ENCODE measurements at places on chromosomes 4 and X.
A peak's percentile ranks its signal among the peaks of the same experiment; 100 is the strongest.

DNA sequence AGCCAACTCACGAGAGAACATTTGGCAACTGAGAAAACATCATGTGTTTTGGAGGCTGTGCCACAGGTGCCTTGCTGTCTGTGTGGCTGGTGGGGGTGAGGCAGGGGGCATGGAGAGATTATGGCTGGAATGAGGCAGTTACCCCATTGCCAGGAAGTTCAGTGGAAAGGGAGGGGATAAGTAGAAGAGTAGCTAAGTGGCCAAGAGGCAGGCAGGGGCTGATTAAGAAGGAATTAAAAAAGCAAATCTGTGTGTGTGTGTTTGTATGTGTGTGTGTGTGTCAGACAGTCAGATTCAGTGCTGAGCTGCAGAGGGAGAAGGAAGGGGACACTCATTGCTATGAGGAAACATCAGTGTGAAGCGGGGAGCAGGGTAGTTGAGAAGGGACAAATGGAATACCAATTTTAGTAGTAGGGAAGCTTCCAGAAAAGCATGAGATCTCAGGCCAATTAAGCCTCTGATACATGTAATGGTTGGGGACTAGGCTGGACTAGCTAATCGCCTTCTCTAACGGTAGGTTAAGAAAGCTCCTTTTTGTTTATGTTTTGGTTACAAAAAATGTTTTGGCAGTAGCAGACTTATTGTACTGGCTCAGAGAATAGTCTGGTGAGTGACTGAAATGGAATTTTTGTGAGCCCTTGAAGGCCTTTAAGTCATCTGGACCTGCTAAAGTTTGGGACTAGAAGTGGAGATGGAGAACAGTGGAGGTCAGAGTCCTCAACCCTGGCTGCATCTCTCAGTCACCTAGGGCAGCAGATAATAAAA, 18.5 kb downstream of the TMEM164 start:
- no peak for DNase-seq

GRCh38 chr4:68724922-68725321, 54.5 kb upstream of the UGT2B15 start:
- no peak for DNase-seq

GRCh38 chr4:85210353-85210752, 243.9 kb upstream of the WDFY3 start:
- peak; percentile 84 for DNase-seq

- peak; percentile 91 for DNase-seq
Measured at GRCh38 chrX:117713411-117713810, 403.2 kb downstream of the KLHL13 start.

GRCh38 chr4:106473515-106473914, 104.9 kb upstream of the GIMD1 start:
- no peak for DNase-seq

- DNase-seq, result no peak
Measured at GRCh38 chrX:40496728-40497127, 84.0 kb upstream of the ATP6AP2 start.

GRCh38 chr4:138005486-138005885, 236.7 kb downstream of the SLC7A11 start:
- DNase-seq, result no peak

DNA sequence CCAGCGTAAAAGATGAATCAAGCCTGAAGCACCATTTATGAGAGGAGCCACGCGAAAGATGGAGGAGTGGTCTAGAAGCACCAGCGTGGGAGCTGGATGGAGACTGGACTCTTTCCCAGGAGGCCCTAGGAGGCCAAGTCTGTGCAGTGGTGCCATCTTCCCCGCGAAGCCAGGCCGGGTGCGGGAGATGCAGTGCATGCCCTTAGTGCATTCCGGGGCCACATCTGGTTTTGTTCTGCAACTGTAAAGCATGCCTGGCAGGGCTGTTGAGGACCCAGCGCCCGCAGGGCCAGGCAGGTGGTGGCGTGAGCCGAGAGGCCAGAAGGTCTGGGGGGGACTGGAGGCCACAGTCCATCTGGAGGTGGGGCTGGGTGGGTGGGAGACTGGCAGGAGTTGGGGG, 78.6 kb upstream of the ADRA2C start:
- no peak for DNase-seq

GRCh38 chrX:8018934-8019333, 91.7 kb upstream of the PNPLA4 start:
- no peak for DNase-seq

GRCh38 chr4:87409420-87409939, 12.9 kb upstream of the NUDT9 start:
- DNase-seq, result no peak

- no peak for DNase-seq
Measured at GRCh38 chr4:70997546-70997945, 4.1 kb downstream of the DCK start.

GRCh38 chrX:152638443-152638904, 779 bp downstream of the GABRQ start:
- no peak for DNase-seq

GRCh38 chr4:67160394-67160793, 384.9 kb downstream of the CENPC start:
- DNase-seq, result no peak

DNA sequence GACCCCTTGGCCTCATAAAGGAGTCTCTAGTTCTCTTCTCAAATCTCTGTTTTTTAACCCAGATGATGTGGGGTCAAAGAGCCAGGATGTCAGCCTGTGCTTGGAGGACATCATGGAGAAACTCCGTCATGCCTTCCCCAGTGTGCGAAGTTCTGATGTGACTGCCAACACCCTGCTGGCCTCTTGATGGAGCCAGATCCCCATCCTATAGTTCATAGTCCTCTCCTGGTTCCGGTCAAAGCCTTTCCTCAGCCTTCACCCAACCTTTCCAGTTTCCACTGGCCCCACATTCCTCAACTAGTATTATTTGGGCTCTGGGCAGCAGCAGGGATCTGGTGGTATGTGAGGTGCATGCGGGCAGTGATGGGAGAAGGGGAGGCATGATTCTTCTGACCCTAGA, 30.7 kb downstream of the TAF7L start:
- no peak for DNase-seq

- DNase-seq, result peak; percentile 96
Measured at GRCh38 chr4:183422962-183423631, 21.3 kb upstream of the CDKN2AIP start.

DNA sequence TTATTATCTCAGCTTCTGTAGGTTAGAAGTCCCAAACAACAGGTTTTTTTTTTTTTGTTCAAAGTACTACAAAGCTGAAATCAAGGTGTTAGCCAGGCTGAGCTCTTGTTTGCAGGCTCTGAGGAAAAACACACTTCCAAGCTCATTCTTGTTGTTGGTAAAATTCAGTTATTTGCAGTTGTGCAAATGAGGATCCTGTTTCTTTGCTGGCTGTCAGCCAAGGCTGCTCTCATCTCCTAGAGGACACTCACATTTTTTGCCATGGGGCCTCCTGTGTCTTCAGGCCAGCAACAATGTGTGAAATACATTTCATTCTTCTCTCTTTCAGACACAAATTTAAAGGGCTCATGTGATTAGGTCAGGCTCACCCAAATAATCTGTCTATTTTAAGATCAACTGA, 60.3 kb upstream of the HSD17B10 start:
- no peak for DNase-seq

DNA sequence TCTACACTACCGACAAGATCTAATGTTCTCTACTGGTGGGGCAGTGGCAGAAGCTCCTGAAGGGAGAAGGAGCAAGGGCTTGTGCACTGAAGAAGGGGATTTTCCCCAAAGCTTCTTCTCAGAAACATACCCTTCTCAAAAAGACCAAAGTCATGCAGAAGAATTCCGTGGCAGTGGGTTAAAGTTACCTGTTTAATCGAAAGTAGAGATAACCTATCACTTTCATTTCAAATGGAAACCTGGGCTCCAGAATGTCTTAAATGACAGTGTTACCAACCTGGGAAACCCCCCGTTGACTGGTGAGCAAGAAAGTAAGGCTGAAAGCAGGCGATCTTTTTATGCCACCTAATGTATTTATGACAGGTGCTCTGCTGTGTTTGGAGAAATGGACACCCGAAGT, 92.5 kb upstream of the TEX13D start:
- DNase-seq, result no peak

DNA sequence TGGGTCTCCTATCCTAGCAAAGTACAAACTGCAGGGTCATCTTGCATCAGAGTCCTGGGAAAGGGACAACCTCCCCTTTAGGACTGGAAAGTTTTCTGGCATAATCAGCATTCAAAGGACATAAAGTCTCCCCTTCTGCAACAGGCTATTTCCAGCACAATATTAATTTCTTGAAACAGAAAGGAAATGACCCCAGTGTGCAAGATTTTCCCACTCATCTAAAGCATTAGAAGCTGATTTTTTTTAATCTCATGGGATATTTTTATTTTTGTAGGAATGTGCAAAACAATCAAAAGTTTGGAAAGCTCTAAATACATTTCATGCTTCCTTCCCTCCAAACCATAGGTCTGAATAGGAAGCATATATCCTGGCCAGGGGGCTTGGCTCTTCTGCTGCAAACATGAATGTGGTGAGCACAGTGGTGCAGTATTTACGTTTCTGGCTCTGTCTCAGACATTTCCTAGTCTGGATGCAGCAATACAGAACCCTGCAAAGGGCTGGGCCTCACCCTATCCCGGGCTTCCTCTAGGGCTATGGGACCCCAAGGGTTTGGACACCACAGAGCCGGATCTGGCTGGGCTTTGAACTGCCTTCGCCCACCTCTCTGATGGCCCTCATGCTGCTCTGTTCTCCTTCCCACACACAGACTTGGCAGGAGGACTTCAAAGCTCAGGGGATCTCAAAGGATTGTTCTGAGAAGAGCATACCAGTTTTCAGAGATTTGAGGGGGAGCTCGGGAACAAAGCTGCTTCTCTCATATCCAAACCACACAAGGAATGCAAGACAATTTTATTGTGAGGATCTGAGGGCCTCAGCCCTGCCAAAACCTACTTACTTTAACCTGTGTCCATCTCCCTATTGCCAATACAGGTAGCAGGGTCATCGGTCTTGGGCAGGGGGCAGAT, 64.9 kb downstream of the POLR2B start:
- DNase-seq, result no peak

GRCh38 chrX:72304877-72305276, 837 bp downstream of the CITED1 start:
- no peak for DNase-seq

DNA sequence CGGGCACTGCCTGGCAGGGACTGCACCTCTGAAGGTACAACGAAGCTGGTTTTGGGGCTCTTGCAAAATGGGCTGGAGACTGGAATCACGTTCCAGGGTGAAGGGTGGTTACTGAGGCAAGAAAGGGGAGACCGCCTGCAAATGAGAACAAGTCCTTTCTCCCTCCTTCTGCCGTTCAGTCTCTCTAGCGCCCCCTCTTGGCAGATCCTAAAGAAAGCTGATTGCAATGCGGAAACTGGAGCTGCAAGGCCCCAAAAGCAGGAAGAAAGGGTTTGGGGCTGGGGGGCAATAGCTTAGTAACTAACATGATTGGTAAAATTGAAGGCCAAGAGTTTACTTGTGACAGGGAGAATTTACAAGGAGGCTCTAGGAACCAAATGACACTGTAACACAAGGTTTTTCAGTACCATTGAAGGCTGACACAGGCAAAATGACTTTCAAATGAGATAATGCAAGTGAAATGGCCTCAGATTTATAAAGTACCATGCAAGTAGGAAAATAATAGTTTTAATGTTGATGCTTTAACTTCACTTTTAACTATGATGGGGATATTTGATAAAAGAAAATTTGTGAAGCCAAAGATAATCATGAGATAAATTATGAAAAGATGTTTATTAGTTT, 222.7 kb upstream of the HAND2 start:
- DNase-seq, result peak; percentile 9

DNA sequence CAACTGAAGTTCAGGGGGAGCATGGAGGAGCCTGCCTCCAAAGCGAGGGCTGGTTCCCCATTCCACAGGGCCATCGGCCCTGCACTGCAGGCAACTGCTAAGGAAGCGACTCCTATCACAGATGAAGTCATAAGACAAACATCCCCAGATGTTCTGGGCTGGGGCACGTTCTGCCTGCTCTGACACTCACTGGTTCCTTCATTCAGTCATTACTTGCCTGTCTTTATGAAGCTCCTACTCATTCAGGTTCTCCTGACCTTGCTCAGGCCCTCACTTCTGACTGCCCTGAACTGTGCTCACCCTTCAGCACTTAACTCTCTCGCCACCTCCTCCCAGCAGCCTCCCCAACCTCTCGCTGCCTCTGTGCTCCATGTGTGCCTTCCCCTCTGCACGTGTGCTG, 2.5 kb upstream of the SLC2A9 start:
- DNase-seq, result no peak

Measured in kidney tubule cell (primary cell).